ENCODE measurements at places on chromosomes 6 and 20.

DNA sequence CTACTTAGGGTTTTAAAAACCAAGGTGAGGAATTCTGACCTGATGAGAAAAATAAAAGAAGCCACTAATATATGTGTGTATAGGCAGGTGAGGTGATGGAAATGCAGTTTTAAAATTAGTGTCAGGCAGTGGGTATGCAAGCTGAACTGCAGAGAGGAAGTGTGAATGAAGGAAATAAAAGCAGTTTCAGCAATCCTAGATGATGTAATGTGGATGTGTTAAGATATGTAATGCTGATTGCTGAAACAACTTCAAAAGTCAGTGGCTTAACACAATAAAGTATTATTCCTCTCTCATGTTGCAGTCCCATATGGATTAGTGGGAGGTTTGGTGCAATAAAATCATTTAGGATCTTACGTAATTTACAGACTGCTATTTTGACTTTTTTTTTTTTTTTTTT is 119.9 kb upstream of the ASCC3 start:
- no peak for DNase-seq

DNA sequence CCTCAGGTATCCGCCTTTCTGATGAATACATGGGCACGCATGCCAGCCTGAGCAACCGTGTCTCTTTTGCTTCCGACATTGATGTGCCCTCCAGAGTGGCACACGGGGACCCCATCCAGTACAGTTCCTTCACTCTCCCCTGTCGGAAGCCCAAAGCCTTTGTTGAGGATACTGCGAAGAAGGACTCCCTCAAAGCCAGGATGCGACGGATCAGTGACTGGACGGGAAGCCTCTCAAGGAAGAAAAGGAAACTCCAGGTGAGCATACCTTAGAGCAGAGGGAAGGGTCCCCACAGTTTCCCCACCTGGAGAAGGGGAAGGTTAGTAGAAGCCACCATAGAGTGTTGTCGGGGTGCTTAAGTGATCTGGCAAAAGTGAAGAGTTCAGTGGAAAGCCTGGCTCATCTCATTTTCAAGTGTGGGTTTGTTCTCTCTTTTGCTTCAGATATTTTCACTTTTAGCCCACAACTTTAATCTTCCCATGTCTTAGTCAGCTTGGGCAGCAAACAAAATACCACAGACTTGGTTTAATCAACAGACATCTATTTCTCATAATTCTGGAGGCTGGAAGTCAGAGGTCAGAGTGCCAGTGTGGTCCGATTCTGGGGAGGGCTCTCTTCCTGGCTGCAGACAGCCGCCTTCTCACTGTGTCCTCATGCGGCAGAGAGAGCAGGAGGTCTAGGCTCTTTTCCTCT is 133.5 kb upstream of the CLDN20 start:
- DNase-seq: no peak

GRCh38 chr20:35991142-35991771 is 22.9 kb downstream of the CNBD2 start:
- DNase-seq: no peak

- DNase-seq: no peak
These were observed 1022.4 kb downstream of the GRIK2 start for GRCh38 chr6:102415891-102416290.
